Hypothalamus (tissue), 51 donors: ENCODE measurements at places on chromosomes 12 and 14.

DNA sequence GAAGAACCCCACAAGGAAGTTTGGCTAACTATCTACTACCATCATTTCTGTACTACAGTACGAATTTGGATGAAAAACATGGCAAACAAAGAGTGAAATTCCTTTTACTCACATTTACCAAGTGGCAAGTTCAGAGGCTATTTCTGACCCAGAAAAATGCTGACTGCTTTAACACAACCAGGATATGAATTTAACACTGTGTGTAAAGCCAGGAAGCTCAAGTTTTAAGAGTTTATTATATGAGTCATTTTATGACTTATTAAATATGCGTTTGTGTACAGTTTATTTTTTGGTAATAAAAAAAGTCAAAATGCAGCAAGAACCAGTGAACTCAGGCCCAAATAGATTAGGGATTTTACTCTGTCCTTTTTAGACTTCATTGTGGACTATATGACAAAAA, 58.4 kb upstream of the STAC3 start:
- DNase-seq: no peak

GRCh38 chr14:75274899-75275569, 3.6 kb upstream of the FOS start:
- DNase-seq: no peak

DNA sequence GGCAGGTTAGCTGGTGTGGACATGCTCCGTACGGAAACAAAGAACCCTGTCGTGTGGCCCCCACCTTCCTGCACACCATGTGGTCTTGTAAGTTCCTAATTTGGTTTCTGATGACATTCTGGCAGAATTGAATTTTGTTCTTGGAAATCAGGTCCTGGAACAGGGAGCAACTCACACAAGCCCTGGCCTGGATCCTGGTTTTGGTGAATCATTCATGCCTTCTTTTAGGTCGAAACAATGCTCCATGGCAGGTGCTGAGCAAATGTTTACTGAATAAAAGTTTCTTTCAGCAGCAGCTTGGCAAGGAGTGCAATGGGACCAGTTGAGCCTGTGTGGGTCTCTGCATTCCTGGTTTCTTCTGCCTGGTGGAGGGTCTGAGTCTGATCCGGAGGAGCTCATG, 978.4 kb downstream of the BCL11B start:
- no peak for DNase-seq

DNA sequence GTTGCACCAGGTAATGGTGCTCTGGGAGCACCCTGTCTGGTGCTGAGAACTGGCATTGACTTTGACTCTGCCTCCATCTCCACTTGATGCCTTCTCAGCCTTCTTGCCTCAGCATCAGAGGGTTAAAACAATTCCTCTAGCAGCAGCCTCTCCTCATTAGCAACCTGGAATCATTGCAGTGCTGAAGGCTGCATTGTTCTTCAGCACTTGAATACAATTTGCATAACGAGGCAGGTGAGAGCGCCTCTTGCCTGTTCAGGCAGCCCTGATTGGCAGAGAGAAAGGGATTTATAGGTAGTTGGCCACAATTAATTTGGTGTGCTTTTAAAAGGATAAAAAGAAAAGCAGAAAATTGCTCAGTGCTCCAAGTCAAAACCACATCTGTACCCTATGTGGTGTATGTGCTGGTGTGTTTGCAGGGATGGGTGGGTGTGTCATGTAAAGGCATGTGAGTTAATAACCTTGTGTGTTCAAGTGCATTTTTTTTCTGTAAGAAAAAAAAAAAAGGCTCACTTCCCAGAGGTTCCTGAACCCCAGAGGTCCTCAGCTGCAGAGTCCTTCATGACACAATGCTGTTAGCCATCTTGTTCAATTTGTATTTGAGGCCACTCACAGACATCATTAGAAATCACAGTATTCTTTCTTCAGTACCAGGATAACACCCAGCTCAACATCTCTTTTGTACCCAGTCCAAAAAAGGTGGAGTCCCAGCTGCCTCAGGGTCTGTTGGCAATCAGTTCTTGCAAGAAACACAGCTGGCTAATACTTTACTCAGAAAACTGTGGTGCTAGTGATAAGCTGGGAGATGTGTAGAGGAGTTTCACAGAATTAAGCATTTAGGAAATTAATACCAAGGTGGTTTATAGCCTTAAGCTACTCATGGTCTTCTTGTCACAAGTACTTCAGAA, 385.6 kb downstream of the GRIN2B start:
- no peak for DNase-seq

DNA sequence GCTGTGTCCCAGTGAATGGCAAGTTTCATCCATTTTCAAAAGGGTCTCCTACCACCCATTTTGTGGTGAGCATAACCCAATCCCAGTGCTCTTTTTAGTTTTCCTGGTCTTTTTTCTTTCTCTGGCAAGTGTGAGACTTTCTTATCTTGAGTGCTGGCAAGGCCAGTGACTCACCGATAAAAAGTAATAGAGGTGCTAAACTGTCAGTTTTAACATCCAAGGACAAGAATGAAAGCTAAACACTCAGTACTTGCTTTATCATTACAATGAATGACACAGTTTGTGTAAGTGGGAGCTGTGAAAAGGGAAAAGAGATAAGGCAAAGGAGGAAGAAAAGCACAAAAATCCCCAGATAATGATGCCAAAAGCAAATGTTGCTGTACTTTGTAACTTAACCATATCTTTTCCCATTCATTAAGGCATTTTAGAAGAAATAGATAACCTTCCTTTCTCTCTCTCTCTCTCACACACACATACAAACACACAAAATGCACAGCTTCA, 4.9 kb upstream of the LRIG3 start:
- no peak for DNase-seq

DNA sequence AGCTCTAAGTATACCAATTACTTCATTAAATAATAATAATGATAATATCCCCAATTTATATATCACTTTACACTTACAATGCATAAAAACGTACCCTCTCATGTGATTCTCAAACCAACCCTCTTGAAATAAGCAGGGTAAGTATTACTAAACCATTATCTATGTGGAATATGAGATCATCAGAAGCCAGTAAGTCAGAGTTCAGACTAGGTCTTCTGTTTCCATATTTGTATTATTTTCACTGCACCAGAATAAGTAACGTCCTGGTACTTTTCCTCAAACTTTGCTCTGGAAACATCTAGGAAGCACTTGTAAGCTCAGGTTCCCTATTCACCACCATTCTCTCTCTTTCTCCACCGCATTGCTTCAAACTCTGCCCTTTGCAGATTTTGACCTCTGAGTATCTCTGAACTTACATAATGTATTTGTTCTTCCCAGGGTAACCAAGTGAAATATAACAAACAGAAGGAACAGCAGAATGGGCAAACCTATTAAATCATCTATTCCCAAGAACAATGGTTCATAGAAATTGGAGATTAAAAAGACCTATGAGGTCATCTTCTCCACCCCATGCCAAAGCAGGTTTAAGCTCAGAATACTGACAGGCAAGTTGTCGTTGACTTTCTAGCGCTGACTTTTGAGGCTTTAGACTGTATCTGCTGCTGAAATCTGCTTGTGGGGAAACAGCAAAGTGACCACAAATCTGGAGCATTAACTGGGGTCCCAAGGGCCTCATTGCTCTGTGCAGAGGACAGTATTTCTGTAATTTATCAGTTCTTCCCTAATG, 161.3 kb upstream of the FAR2 start:
- no peak for DNase-seq

- no peak for DNase-seq
These were observed 103.0 kb downstream of the TTLL5 start for GRCh38 chr14:75764020-75764419.

DNA sequence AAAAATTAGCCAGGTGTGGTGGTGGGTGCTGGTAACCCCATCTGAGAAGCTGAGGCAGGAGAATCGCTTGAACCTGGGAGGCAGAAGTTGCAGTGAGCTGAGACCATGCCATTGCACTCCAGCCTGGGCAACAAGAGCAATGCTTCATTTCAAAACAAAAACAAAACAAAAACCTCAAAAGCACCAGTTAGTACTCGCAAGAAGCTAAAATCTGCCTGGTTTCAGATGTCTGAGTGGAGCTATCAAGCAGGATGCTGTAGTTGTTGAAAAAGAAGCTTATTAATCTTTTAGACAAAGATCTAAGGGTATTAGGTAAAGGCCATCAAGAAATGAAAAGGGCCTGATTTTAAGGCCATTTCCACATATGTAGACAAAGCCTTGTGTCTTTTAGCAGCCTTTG, 50.9 kb downstream of the SUPT16H start:
- DNase-seq: no peak

- DNase-seq: no peak
These were observed 542 bp downstream of the PXN start for GRCh38 chr12:120264904-120265472.

DNA sequence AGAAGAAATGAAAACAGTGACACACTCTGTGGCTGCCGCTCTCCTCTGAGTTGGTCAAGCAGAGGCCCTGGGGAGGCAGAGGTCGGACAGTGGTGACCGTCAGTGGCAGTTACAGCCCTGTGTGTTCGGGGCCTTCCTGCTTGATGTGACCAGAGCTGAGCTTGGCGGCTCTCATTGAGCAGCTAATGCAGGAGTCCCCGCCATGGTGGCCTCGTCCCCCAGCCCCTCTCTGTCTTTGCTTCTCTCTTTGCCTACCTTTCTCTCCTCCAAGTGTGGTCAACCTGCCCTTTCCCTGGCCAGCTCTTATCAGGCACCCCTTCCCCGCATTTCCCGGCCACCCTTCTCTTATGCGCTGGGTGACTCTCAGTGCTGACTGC, 362.8 kb downstream of the CACNA1C start:
- no peak for DNase-seq

DNA sequence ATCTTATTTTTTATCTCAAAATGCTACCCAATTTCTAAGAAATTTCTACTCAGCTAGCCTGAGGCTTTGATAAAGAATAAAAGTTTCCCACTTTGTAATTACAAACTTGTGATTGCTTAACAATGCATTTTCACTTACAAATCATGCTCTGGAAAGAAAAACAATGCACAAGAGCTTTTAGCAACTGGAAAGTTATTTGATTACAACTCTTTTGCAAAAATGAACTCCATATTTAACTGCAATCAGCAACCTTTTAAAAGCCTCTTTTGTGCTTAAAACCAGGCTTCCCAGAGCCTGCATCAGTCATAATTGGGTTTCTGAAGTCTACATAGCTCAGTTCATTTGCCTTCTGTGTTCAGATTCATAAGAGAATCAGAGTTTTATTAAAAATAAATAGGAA, 395.2 kb downstream of the PAWR start:
- peak; percentile 23 for DNase-seq

DNA sequence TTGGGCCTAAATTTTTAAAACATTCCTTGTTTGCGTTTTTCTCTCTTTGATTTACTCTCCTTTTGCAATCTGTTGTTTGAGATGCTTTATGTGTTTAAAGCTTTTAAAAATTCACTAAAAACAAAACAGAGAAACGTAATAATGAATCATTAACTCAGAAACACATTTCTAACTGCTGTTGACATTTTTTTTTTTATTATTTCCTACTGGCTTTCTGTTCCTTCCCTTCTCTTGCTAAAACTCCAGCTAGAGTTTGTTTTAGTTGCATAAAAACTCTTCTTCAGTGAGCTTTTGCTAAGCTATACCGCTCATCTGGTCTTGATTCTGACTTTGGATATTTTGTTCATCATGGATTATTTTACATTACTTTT, 29.0 kb upstream of the SRGAP1 start:
- no peak for DNase-seq

GRCh38 chr14:93231129-93231979, 24.3 kb downstream of the UBR7 start:
- DNase-seq: no peak

DNA sequence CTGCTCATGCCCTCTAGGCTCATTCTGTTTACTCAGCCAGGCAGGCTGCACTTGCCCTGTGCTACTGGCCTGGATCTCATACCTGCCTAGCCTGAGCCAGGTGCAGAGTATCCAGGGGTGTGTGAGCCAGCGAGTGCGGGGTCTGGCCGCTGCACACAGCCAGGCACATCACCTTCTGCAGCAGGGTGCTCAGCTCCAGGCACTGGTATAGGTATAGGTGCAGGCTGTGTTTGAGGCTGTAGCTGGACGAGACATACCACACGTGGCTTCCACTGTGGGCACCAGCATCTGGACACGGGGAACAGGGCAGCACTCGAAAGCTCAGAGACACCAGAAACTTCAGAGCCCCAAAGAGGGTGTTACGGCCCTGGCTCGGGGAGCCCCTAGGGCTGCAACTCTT, 424.2 kb downstream of the RERGL start:
- DNase-seq: no peak

DNA sequence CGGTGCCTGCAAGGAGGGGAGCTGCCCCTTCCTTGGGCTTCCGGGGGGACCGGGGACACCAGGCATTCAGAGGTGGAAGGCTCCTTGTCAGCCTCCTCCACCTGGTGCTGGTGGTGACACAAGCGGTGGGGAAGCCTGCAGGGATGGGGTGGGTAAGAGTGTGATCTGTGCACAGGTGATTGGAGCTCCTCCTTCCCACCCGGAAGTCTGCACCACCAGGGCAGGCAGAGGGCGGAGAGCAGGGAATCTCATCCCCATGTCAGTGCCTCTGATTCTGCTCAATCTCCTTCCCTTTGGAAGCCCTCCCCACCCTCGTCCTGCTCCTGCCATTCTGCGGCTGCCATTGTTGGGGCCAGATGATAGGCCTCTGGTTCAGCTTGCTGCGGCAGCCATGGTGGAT, 238.1 kb upstream of the CRY1 start:
- DNase-seq: no peak

DNA sequence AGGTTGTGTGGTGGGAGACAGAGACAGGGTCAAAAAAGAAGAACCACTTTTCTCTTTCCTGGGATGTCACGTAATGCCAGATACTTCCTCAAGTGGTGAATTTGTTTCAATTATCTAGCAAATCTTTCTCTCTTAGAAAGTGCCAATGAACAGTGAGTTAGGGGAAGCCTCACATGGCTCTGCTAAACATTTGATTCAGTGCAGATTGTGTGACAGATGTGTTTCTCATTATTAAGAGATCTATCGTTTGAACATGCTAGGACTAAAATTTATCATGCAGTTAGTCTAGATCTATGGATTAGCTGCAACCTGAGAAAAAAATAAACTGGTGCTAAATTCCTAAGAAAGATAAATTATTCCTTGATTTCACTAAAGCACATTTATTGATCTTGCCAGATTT, 247.8 kb downstream of the MDGA2 start:
- DNase-seq: no peak

DNA sequence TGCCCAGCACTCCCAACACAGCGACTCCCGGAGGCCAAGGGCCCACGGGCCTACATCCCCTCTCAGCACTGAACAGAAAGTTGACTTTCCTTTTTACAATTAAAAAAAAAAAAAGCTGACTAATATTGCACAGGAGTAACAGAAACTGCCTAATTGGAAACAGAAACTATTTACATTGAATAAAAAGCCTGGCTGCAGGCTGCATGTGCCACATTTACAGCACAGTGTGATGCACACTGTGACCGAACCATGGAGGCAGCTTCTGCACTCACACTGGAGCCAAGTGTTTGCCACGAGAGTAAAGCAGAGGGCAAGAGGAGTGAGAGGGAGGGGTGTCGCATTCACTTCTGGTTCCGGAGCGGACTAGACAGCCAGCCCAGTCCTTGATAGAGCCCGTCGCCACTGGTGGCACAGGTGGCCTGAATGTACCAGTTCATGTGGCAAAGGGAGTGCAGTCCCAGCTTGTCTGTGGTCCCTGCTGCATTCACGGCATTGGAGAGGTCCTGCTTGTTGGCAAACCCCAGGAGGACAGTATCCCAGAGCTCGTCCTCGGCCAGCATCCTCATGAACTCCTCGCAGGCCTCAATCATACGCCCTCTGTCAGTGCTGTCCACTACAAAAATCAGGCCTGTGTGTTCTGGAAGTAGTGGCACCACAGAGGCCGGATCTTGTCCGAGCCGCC, 59.2 kb downstream of the SPPL3 start:
- DNase-seq: no peak
